ENCODE measurements at places on chromosomes 3 and 15.

- no peak for DNase-seq
These were observed 54.7 kb upstream of the TRAK1 start for GRCh38 chr3:42036483-42036823.

DNA sequence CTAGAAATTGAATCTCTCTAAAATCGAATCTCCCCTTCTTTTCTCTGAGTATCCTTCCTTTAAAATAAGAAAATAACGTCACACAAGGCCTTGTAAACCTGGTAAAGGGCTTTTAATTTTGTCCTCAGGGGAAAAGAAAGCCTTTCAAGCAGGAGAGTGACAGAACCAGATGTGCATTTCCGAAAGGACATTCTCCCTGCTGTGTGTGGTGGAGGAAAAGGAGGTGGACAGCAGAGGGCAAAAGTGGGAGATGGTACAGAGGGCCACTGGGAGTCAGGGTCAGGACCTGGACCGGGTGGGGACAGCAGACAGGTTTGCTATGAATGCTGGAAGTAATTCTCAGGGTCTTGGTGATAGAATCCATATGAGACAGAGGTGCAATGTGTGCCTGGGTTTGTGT lies 127.6 kb downstream of the RORA start:
- DNase-seq = no peak

DNA sequence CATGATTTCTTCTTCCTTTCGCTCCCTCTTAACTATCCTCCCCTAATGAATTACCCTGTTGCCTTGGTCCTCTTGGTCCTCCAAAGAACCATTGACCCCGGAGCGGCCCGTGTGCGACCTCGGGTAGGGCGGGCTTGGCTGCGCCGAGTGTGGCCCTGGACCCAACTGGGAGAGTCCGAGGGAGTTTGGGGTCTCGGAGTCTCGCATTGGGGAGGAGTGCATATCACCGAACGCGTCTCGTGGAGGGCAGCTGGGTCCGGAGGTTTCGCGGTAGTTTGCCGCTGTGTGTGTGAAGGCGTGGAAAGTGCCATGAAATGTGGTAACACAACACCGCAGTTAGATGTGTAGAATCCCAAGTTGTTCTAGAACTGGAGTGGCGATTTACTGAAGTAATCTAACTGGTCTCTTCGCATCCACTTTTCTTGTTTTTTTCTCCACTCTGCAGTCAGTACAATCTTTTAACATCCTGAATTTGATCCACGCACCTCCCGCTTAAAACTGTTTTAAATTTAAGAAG lies 363 bp downstream of the GTF2E1 start:
- no peak for DNase-seq

GRCh38 chr3:106231086-106231485 lies 362.3 kb upstream of the CBLB start:
- DNase-seq = no peak

GRCh38 chr3:187041362-187042307 lies 97.7 kb downstream of the RPL39L start:
- peak; percentile 85 for DNase-seq

DNA sequence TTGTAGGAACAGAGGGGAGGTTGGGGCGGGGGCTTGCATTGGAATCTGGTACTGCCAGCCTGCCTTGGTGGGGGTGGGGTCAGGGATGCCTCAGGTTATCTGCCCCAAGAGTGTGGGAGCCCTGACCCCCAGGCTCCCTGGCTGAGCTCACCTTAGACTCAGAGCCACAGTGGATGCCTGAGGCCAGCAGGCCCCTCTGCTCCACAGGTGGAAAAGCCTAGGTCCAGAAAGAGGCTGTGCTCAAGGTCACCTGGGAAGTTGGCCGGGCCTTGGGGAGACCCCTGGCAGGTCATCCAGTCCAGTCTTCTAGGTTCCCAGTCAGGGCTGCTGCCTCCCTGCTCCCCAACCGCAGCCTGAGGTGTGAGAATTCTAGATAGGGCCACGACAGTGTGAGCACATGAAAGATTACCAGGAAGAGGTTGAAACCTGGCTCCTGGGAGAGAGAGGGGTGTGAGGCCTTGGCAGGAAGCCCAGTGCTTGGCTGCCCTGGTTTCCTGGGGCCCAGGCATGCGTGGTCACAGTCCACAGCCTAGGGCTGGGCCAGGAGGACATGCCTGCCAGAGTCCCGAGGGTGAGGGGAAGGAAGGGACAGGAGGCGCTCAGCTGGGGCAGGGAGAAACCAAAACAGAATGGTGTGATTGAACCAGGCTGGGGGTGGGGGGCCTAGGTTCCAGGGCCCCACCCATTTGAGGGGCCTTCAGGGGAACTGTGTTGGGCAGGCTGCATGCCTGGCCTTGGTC lies 4.9 kb downstream of the HDAC11 start:
- peak; percentile 7 for DNase-seq

GRCh38 chr15:49817100-49817499 lies 196.3 kb downstream of the DTWD1 start:
- DNase-seq = no peak

DNA sequence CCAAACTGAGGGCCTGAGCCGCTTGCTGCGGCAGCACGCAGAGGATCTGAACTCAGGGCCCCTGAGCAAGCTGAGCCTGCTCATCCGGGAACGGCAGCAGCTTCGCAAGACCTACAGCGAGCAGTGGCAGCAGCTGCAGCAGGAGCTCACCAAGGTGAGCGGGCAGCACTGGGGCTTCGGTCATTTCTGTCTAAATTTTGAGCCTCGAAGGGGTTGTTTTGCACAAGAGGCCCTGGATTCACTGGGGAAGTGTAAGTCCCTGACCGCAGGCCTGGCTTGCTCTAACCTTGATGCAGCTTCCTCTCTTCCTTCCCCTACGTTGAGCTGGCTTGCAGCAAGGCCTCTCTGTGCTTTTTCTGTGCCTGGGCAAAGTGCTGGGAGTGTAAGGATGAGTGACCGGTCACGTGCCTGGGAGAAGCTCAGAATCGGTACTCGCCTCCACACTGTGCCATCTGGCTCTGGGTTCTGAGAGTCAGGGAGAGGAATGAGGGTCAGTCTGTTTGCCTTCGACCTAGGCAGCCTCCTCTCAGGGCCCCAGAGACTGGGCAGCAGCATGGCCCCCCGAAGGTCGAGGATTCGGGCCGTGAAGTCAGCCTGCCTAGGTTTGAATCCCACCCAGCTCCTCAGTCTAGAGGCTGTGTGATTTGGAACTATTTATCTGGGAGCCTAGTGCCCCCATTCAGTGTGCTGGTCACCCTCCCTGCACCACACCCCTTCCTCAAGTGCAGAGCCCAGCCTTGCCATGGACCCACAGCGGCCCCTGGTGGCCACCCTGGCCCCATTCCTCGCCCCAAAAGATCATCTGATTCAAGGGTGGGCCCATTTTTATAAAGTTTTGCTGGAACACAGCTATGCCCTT lies 1.4 kb downstream of the FES start:
- DNase-seq = peak; percentile 87

GRCh38 chr3:135084405-135084804 lies 289.3 kb downstream of the EPHB1 start:
- no peak for DNase-seq

DNA sequence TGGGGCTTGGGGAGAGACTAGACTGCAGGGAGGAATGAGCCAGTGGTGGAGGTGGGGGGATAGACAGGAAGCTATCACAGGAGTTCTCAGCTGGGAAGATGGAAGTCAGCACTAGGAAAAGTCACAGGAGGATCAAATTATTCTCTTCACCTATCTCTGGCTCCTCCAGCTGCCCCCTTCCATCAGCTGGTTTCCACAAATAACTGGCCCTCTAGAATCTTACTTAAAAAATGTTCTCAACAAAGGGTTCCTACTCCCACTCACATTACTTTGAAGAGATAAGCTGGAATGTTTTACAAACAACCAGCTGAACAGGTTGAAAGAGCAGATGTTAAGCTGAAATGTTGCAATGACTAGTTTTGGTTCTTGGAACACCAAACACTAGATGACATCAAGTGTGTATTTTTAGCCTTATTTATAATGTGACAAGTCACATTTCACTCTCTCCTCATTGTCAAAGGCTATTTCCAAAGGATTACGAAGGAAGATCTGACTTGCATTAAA lies 102.7 kb upstream of the AADACL2 start:
- DNase-seq = no peak

GRCh38 chr3:128076483-128077201 lies 24.4 kb downstream of the SEC61A1 start:
- DNase-seq = peak; percentile 52

- no peak for DNase-seq
These were observed 55.2 kb downstream of the TMOD3 start for GRCh38 chr15:51884517-51885236.

DNA sequence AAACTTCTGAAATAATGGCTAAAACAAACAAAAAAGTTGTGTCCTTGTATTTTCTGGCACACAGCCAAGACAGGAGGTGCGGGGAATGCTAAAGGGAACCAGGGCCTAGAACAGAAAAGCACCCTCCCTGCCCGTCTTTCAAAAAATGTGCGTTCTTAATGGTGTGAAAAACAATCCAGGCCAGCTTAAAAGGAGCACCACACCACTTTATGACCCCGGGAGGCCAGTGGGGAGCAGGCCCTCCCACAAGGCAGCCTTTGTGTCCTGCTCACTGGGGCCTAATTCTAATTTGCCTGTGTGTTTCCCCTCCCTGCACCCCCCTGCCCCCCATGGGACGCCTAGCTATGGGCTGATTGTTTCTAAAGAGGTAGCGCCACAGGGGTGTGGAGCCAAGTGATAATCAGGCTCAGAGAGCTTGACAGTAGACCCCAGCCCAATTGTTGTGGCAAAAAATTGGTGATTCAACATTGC lies 181.4 kb downstream of the GREM1 start:
- no peak for DNase-seq

GRCh38 chr3:18389108-18389733 lies 35.9 kb downstream of the SATB1 start:
- no peak for DNase-seq

DNA sequence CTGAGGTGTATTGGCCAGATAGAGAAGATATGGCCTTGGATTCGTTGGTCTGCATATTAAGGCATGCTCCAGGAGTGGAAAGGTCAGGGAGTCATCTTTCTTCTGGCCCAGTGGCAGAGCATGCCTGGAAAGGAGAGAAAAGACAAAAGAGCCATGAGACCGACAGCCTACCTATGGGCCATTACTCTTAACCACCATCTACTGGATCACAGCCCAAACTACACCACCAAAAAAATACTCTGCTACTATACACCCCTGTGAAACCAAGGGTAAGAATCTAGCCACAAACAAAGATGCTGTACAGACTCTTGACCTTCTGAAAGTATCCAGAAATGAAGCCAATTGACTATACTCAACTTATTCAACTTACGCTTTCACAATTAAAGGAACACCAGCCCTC lies 96.1 kb upstream of the PLSCR5 start:
- no peak for DNase-seq

- peak; percentile 80 for DNase-seq
These were observed at the start of gene POLR2M for GRCh38 chr15:57706405-57707209. Gene POLR2M, plus strand, starts transcription at chr15:57706714. Its CDS starts 129 bp downstream, at chr15:57706843.

- DNase-seq = no peak
These were observed 88.2 kb downstream of the AGBL1 start for GRCh38 chr15:86167841-86168240.

DNA sequence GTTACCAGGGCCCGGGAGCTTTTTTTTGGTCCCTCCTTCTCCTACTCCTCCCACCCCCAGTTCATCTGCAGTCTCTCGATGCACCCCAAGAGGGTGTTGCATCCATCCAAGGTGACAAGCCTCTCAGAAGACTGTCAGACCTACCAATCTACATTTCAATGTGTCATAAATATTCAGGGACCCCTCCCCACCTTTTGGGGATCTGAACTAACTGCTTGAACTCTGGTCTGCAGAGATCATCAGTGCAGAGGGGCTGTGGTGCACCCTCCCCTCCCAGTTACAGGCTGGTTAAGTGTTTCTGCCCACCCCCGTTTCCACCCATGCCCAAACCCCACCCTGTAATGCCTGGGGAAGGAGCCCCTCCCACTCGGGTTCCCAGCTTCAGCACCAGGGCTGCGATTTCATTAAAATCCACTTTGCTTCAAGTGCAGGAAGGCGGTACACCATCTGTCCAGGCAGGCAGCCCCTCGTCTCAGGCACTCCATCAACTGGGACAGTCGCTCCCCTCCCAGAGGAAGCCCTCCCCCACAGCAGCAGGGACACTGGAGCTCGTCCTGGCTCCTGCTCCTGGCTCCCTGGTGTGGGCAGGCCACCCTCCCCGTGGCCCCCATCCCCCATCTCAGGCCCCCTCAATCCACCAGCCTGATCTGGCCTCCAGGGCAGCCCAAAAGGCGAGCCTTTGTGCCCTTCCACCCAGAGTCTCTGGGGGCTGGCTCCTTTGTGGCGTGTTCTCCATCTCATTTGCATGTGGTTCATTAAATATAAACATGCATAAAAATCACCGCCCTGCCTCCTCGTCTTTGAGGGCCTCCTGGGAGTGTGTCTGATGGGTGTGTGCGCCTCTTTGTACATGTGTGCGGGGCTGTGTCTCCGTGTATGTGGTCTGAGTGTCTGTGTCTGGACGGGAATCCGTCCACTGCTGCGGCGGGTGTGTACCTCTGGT lies 32.3 kb downstream of the RNU5B-1 start:
- DNase-seq = no peak

- DNase-seq = no peak
These were observed 85.7 kb downstream of the ST6GAL1 start for GRCh38 chr3:187015903-187016638.
